ENCODE measurements at places on chromosomes 5 and 9. TPM values are rescaled to one million over a fixed set of nuclear protein-coding genes. Genes with fewer than 3 reads are reported as not detected.

- DNase-seq: no peak
These were observed 53.7 kb upstream of the ADAMTS19 start for GRCh38 chr5:129406440-129406839.

- peak; percentile 46 for DNase-seq
These were observed 20.8 kb downstream of the RGS3 start for GRCh38 chr9:113484258-113484730.

DNA sequence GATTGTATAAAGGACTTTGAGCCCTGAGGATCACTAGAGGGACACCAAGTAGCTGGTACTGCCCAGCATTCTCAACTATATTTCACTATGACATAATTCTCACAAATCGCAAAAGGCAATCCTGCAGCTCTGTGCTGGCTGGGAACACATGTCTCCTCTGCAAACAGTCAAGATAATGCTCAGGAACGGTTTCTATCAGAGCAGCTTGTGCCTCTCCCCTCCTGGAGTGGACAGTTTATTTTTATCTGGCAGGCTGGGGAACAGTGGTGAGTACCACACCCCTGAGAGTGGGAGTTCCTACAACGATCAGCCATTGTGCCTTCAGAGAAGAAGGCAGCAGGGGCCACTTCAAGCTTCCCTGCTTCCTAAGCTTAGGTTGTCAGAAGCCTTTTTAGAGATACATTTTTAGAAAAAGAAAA lies 65.8 kb downstream of the ERAP1 start:
- DNase-seq: no peak

Gene MRPL50
- total RNA-seq: 12.5 TPM

DNA sequence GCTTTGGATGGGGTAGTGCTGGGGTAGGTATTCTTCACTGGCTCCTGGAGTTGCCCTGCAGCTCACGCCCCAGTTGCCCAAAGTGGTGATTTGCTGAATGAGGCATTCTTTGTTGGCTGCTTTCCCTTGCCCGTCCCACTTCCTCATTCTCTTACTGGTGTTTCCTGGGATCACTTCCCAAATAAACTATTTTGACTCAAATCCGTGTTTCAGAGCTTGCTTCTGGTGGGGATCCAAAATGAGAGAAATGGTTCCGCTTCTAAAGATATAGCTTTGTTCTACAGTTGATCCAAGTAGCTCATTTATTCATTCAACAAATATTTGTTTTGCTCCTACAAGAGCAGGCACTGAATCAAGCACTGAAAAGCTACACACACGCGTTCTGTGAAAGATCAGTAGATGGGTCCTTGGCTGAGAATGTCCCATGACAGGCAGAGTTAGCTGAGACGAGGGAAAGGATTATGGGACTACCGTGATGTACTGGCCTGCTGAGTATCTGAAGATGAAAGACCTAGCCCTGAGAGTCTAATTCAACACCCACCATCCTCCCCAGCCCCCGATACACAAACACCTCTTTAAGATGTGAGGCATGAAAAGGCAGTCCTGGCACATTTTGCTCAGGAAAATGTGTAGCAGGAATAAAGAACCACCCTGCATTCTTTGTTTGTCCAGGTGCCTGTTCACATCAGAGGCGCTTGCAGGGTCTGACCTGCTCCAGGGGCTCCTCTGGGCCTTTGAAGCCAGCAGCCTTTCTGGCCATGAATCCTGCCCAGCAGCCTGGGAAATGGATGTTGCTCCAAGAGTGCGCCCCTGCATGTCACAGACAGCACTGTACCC lies 143.1 kb upstream of the RANBP3L start:
- DNase-seq: peak; percentile 29

DNA sequence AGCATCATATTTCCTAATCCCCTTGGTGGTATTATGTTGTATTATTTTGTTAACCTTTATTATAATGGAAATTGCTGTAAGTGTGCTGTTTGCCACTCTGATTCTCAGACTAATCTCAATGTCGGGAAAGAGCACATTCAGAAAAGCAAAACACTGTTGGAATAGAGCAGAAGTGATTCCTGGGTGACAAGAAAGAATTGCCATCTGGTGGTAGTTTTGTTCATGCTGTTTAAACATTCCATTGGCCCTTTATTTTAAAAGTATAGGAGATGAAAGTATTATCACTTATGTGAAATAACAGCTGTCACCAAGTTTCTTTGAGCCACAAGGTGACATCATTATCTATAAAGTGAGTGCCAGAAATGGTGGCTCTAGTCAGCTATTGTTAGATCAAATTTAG lies 301.3 kb upstream of the SGCD start:
- no peak for DNase-seq

Gene IFNB1
- total RNA-seq: not detected

Data from thyroid gland (tissue), 4 donors.